ENCODE measurements at places on chromosomes 6 and 20. TPM values are rescaled to one million over a fixed set of nuclear protein-coding genes. Genes with fewer than 3 reads are reported as not detected.
A peak's percentile ranks its signal among the peaks of the same experiment; 100 is the strongest.

DNA sequence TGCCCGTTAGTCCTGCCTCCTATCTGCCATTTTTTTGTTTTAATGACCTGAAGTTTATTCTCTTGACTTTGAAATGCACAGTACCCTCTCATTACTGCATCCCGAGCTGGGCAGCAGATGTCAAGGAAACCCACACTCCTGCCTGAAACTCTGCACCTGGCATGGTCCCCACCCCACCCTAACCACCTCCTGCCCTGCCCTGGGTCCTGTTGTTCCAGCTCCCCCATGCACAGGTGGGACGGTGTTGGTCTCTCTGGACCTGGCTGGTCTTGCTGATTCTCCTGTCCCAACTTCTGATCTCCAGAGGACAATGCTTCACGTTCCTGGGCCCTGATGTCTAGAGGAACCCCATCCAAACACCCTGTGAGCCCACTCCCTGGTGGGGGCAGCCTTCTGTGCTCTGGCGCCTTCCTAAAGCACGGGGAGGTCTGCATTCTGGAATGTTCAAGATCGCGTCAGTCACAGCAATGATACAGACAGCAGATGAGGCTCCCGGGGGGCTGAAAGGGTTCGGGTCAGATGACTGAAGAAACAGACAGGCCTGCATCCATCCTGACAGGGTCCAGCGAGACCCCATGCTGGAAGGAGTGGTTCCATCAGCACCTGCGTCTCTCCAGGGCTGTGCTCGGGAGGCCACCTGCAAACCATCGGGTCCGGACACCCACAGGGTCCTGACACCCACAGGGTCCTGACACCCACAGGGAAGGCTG is 73.6 kb downstream of the ERMARD start:
- no peak for DNase-seq

DNA sequence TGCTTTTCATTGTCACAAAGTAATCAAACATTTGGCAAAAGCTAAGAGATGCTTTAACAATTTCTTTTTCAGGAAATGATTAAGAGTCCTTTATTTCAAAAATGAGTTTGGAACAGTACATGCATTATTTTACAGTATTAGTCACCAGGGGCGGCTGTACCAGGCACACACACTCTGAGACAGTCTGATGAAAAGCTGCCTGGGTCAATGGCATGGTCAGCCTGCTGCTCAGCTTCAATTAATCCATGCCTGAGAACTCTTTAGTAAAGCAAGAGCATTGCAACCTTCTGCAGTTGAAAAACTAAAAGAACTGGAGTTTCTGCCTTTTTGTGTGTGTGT is 105.5 kb downstream of the TULP4 start:
- DNase-seq = no peak

DNA sequence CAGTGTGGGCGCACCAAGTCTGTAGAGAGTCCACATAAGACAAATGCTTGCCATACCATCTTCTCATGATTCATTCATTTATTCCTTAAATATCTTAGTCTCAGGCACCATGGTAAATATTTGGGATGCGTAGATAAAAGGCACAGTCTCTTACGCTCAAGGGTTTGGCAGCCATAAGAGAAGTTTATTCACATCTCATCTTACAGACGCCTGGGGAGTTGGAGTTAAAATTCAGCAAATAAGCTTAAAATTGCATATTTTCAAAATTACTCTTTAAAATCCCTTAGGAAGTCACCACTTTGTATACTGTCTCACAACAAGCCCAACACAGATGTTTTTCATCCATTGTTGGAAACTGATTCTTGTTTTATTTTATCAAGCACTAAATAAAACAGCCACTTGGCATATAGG is 363.3 kb downstream of the KIF16B start:
- DNase-seq = peak; percentile 1

GRCh38 chr6:51892750-51893149 is 194.7 kb downstream of the PKHD1 start:
- no peak for DNase-seq

GRCh38 chr6:44779130-44779826 is 391.8 kb downstream of the CDC5L start:
- no peak for DNase-seq

- no peak for DNase-seq
These were observed 260.8 kb downstream of the ZFAND3 start for GRCh38 chr6:38080360-38080759.

- no peak for DNase-seq
These were observed 102.4 kb downstream of the AHI1 start for GRCh38 chr6:135395136-135395535.

DNA sequence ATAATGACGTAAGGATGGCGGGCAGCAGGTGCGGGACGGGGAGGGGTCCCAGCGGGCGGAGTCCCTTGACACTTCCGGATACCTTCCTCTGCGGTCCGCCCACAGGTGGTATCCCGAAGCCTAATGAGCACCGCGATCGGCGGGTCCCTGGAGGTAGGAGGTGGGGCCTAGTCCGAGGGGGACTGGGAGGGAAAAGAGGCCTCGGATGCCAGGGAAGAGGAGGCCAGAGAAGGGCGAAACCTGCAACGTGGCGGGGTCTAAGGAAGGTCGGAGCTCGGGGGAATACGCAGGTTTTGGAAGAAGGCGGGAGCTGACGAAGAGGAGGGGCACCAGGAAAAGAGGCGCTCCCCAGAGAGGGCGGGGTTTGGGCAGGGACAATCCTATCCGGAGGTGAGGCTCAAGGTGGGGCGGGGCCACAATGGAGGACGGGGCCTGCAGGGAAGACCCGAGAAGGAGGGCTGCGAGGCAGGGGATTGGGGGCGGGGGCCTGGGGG is 3.7 kb downstream of the PRSS16 start:
- no peak for DNase-seq

- no peak for DNase-seq
These were observed 3.4 kb upstream of the ZNFX1 start for GRCh38 chr20:49281059-49281912.

DNA sequence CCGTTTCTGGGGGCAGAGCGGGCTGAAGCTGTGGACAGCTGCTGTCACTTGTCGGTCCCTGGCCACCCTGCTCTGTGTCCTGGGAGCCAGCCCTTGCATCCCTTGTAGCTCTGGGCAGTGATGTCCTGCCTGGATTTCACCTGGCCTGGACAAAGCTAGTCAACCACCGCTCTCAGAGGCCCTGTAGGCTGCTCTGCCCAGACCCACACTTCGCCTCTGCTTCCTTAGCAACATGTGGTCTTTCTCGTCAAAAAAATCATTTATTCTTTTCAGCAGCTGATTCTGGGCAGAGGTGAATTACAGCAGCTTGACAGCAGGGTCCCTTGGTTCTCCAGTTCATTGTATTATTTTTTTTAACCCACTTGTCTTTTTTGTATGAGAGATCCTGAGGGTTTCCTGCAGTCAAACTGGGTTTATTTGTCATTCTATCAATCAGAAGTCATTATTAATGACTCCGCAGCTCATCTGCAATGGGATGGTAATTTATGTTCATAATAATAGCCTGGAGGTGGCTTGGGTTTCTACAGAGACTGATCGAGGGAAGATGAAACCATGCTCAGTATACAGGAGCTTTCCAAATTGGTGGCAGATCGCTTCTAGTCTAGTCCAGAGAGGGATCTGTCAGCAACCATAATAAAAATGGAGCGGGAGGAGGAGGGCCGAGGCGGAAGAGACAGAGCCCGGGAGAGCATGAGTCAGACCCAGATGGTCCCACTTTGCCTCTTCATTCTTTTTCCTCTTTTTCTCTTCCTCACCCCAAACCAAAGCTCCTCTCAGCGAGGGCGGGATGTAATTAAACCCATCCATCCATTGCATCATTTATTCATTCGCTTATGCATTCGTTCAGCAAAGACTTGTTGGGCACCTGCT is 22.4 kb downstream of the EDN3 start:
- no peak for DNase-seq

TREM2 gene
- polyA plus RNA-seq = 0.53 TPM

SMOC2 gene
- 20.5 TPM for polyA plus RNA-seq
